Motor neuron (in vitro differentiated cells): ENCODE measurements at places on chromosomes 1 and 21.

DNA sequence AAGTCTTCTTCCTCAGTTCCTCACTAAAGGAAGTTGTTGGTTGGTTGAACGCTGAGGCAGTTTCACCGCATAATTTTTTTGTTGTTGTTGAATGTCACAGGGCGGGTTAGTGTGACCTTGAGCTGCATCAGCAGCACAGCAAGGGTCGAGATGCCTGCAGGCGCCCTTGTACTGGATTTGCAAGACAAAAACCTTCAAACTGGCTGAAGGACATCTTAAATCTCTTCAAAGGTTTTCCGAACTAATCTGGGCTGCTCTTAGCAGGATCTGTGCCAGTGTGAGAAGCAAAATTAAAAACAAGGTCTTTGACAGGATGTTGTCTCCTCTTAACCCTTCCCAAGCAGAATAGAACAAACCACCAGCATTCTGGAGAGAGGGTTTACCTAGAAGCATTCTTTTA lies 59.4 kb downstream of the NRIP1 start:
- ATAC-seq = peak; percentile 21

- ATAC-seq = no peak
Measured at GRCh38 chr1:25023826-25024225, 93.8 kb upstream of the RUNX3 start.

GRCh38 chr1:193058529-193059281 lies 455 bp downstream of the UCHL5 start:
- peak; percentile 0 for ATAC-seq

- no peak for ATAC-seq
Measured at GRCh38 chr1:30320581-30320890, 402.8 kb downstream of the MATN1 start.

GRCh38 chr1:208183977-208184911 lies 59.9 kb downstream of the PLXNA2 start:
- peak; percentile 96 for ATAC-seq

GRCh38 chr1:87812871-87813577 lies 484.3 kb downstream of the LMO4 start:
- no peak for ATAC-seq
